ENCODE measurements at places on chromosomes 16 and 17. TPM values are rescaled to one million over a fixed set of nuclear protein-coding genes. Genes with fewer than 3 reads are reported as not detected.

GRCh38 chr17:13996276-13996675 lies 73.0 kb upstream of the COX10 start:
- peaks cover 6% of the 10 kb centered on the region for H3K36me3 ChIP-seq
- DNase-seq: no peak
- H3K4me3 ChIP-seq: no peak overlapping the region
- peaks cover 12% of the 10 kb centered on the region for H3K4me1 ChIP-seq
- no peak overlapping the region for H3K27ac ChIP-seq

DNA sequence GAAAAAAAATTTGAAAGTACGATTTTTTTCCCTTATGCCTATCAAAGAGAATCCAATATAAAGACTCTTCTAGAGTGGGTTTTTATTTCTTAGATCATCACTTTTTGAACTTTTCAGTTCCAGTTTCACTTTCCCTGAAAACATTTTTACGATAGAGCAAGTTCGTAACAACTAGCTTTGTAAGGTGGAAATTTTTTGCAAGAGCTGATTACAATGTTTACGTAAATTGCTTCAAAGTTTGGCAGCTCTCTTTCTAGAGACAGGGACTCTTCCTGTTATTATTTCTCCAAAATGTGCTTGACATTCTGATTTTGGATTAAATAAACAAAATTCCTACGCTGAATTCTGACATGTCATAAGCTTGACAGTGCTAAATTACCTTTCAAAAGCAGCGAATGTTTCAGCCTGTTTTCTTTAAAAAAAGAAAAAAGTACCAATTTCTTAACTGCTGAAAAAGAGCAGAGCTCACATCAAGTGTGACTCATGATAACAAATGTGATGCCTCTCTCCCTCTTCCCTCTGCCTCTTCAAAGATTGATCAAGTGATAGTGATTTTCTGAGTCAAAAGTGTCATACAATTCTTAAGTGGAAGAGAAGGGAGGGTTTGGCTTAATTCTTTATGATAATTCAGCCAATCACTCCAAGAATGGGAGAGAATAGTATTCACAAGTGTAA lies 175.2 kb downstream of the KCNJ2 start:
- no peaks in the 10 kb centered on the region for H3K4me1 ChIP-seq
- H3K36me3 ChIP-seq: no peaks in the 10 kb centered on the region
- H3K27ac ChIP-seq: no peak overlapping the region
- no peak for DNase-seq

DNA sequence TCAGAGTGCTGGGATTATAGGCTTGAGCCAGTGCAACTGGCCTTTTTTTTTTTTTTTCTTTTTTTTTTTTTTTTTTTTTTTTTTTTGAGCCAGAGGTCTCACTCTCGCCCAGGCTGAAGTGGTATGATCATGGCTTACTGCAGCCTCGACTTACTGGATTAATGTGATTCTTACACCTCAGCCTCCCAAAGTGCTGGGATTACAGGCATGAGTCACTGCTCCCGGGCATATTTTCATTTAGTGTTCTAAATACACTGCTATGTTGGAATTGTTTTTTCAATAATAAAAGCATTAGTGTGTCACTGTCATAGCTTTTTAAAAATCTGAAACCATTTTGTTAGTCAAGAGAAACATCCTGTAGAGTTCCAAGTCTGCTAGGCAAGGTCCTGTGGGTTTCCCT lies 40.3 kb downstream of the NDE1 start:
- H3K4me1 ChIP-seq: no peaks in the 10 kb centered on the region
- no peaks in the 10 kb centered on the region for H3K27me3 ChIP-seq
- no peak overlapping the region for H3K27ac ChIP-seq
- no peak overlapping the region for H3K4me3 ChIP-seq
- DNase-seq: no peak

DNA sequence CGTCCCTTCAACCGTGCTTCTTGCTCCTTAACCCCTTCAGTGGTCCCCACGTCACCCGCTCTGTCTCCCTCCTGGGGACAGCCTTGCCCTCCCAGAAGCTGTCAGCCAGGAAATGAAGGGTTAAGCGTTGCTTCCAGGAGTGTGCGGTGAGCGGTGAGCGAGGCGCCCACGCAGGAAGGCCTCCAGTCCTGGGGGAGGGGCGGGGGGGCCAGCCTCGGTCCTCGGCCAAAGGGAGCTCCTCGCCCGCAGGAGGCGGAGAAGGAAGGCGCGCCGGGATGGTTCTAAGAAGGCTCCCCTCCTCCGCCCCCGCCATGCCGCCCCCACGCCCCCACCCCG lies 2.3 kb downstream of the RBFOX3 start:
- no peak for DNase-seq
- peaks cover 80% of the 10 kb centered on the region for H3K27me3 ChIP-seq
- H3K27ac ChIP-seq: no peak overlapping the region
- H3K4me3 ChIP-seq: no peak overlapping the region

DNA sequence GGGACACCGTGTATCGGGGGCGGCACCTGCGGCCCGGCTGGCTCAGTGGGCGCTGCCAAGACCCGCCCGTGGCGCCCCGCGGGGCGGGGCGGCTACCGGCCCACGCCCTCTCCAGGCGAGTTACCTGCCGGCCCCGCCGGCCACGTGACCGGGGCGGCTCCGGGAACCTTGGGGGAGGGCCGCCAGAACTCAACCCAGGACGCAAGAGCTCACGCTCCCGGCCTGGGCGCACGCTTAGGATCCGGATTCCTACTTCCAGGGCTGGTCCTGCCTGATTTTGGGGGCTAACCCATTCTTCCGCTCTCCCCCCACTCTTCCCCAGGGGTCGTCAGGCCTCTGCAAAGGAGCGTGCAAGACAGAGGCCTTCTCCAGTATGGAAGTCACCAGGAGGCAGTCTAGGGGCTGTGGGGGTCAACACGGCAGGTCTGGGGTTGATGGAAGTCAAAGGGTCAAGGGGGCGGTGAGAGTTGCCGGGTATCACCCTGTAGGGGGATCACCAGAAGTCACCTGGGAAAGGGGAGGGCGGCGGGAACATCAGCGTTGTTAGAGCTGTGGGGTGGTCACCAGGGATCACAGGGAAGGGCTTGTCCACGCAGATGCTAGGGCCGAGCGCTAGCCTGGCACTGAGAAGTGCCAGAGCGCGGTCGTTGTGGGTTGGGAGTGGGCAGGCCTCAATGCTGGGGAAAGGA lies 354 bp upstream of the ESRP2 start:
- H3K27me3 ChIP-seq: peaks cover 53% of the 10 kb centered on the region
- H3K27ac ChIP-seq: no peak overlapping the region
- H3K36me3 ChIP-seq: peaks cover 3% of the 10 kb centered on the region
- peaks cover 19% of the 10 kb centered on the region for H3K4me1 ChIP-seq
- no peak for DNase-seq
- peak overlapping the region; percentile 88 for H3K4me3 ChIP-seq

DNA sequence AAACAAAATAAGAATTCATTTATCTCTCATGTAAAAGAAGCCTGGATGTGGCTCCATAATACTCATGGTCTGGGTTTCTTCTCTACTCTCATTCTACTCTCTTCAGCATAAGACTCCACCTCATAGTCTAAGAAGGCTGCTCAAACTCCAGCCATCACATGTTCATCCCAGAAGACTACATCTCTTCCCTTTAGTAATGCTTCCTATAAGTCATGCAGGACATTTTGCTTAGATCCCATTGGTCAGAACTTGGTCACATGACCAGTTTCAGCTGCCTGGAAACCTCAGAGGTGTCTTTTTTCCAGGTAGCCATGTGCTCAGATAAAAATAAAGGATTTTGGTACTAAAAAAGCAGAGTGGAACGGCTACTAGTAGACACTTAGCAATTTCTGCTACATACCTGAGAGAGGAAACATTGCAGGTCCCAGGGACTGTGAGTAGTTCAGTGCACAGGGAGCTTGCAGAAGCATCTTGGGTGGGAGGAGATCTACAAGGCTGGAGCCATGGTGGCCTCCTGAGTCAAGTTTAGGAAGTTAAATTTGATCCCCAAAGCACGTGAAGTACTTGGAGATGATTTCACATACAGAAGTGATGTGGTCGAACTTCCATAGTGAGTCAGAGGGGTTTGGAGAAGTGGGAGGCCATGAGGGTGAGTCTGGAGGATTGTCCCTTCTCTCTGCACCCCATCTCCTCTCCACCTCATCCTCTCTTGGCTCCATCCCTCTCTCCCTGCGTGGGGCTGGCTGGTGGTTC lies 110.2 kb downstream of the CCDC182 start:
- H3K4me3 ChIP-seq: no peak overlapping the region
- H3K36me3 ChIP-seq: peaks cover 23% of the 10 kb centered on the region

- no peaks in the 10 kb centered on the region for H3K27me3 ChIP-seq
- H3K4me3 ChIP-seq: no peak overlapping the region
- no peak for DNase-seq
- H3K36me3 ChIP-seq: no peaks in the 10 kb centered on the region
Measured at GRCh38 chr17:41396340-41396739, 1.1 kb downstream of the KRT31 start.

GRCh38 chr17:64058621-64059020 lies 38.2 kb upstream of the ICAM2 start:
- no peak overlapping the region for H3K4me3 ChIP-seq
- H3K27ac ChIP-seq: no peak overlapping the region
- no peak for DNase-seq
- H3K4me1 ChIP-seq: no peaks in the 10 kb centered on the region

- no peaks in the 10 kb centered on the region for H3K27me3 ChIP-seq
- H3K4me3 ChIP-seq: peak overlapping the region; percentile 4
- no peaks in the 10 kb centered on the region for H3K36me3 ChIP-seq
- peaks cover 84% of the 10 kb centered on the region for H3K4me1 ChIP-seq
- H3K27ac ChIP-seq: peak overlapping the region; percentile 87
- no peak for DNase-seq
Measured at GRCh38 chr17:57288773-57289121, 32.4 kb downstream of the MSI2 start.

- peaks cover 8% of the 10 kb centered on the region for H3K27me3 ChIP-seq
- H3K4me3 ChIP-seq: no peak overlapping the region
- no peaks in the 10 kb centered on the region for H3K4me1 ChIP-seq
- no peak for DNase-seq
Measured at GRCh38 chr16:67257486-67258160, 8.8 kb downstream of the SLC9A5 start.

GRCh38 chr16:8523932-8524331 lies 66.4 kb downstream of the TMEM114 start:
- H3K4me1 ChIP-seq: no peaks in the 10 kb centered on the region
- no peak overlapping the region for H3K4me3 ChIP-seq
- no peak for DNase-seq

- H3K36me3 ChIP-seq: peaks cover 7% of the 10 kb centered on the region
- no peak for DNase-seq
- no peaks in the 10 kb centered on the region for H3K27me3 ChIP-seq
- H3K27ac ChIP-seq: no peak overlapping the region
Measured at GRCh38 chr16:19269098-19269497, 16.4 kb upstream of the CLEC19A start.

GRCh38 chr16:13906168-13907089 lies 13.5 kb upstream of the ERCC4 start:
- H3K27ac ChIP-seq: no peak overlapping the region
- H3K4me1 ChIP-seq: no peaks in the 10 kb centered on the region
- no peak for DNase-seq
- no peak overlapping the region for H3K4me3 ChIP-seq
- no peaks in the 10 kb centered on the region for H3K36me3 ChIP-seq

GRCh38 chr16:22628994-22629393 lies 118.3 kb downstream of the NPIPB5 start:
- DNase-seq: no peak
- peaks cover 7% of the 10 kb centered on the region for H3K27me3 ChIP-seq
- no peak overlapping the region for H3K27ac ChIP-seq
- no peak overlapping the region for H3K4me3 ChIP-seq
- no peaks in the 10 kb centered on the region for H3K36me3 ChIP-seq

DNA sequence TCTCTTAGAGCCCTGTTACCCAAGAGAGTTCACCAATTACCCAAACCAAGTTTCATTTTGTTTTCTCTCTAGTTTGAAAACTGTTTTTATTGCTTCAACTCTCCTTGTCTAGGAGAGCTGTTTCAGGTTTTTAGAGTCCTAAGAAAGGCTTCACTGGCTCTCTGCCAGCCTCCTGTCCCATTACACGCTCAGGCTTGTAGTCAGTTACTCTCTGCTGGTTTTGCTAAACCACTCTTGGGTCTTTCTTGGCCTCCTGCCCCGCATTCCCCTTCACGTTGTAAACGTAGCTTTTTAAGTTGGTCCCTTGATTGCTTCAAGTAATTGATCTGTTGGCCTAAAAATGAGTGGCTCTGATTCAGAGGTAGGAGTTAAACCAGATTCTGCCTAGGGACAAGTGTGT lies 529.1 kb downstream of the MAF start:
- no peak overlapping the region for H3K27ac ChIP-seq
- no peak overlapping the region for H3K4me3 ChIP-seq
- H3K36me3 ChIP-seq: no peaks in the 10 kb centered on the region
- H3K27me3 ChIP-seq: no peaks in the 10 kb centered on the region

GRCh38 chr17:60391471-60392041 lies 377 bp downstream of the USP32 start:
- DNase-seq: peak; percentile 68
- no peaks in the 10 kb centered on the region for H3K36me3 ChIP-seq
- H3K27me3 ChIP-seq: no peaks in the 10 kb centered on the region
- H3K4me1 ChIP-seq: peaks cover 42% of the 10 kb centered on the region
- H3K4me3 ChIP-seq: peak overlapping the region; percentile 96

DNA sequence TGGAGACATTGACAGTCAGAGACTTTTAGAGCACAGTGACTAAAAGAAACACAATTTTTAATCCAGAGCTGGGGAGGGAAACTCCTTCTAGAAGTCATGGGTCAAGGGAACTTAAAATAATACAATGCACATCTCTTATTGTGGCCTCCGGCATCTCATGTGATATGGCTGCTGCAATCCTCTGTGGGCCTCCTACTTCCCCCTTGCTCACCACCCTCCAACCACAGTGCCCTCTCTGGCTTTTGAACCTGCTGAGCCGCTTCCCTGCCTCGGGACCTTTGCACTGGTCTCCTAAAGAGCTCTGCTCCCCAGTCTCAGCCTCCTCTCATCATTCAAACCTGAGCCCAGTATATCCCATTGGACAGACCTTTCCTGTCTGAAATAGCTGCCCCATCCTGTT lies 47.6 kb downstream of the HS3ST2 start:
- no peak for DNase-seq
- no peak overlapping the region for H3K4me3 ChIP-seq
- H3K27ac ChIP-seq: no peak overlapping the region
- peaks cover 22% of the 10 kb centered on the region for H3K27me3 ChIP-seq
- H3K36me3 ChIP-seq: no peaks in the 10 kb centered on the region

GRCh38 chr16:72508191-72508590 lies 336.2 kb upstream of the PMFBP1 start:
- no peak overlapping the region for H3K4me3 ChIP-seq
- H3K36me3 ChIP-seq: peaks cover 17% of the 10 kb centered on the region
- H3K27me3 ChIP-seq: no peaks in the 10 kb centered on the region
- no peak overlapping the region for H3K27ac ChIP-seq
- H3K4me1 ChIP-seq: peaks cover 6% of the 10 kb centered on the region

GRCh38 chr17:8126491-8127066 lies 2.7 kb upstream of the HES7 start:
- H3K36me3 ChIP-seq: no peaks in the 10 kb centered on the region
- peaks cover 45% of the 10 kb centered on the region for H3K4me1 ChIP-seq
- peak; percentile 30 for DNase-seq
- H3K27ac ChIP-seq: no peak overlapping the region

Gene CACNA1H
- total RNA-seq: 10.7 TPM

Gene RAMP2
- 6.5 TPM for total RNA-seq

Gene CCDC78
- total RNA-seq: 7.2 TPM

Gene IGSF6
- total RNA-seq: not detected

Gene VAT1L
- total RNA-seq: 5.2 TPM

Gene TEDC2
- total RNA-seq: 65.1 TPM

Gene PLA2G10
- not detected for total RNA-seq

Gene CIITA
- total RNA-seq: not detected

Gene EME1
- total RNA-seq: 31.4 TPM

Gene HOXB7
- total RNA-seq: 11.4 TPM

Measured in neural crest cell (in vitro differentiated cells).